ENCODE measurements at places on chromosomes 1 and 21.
A peak's percentile ranks its signal among the peaks of the same experiment; 100 is the strongest.

DNA sequence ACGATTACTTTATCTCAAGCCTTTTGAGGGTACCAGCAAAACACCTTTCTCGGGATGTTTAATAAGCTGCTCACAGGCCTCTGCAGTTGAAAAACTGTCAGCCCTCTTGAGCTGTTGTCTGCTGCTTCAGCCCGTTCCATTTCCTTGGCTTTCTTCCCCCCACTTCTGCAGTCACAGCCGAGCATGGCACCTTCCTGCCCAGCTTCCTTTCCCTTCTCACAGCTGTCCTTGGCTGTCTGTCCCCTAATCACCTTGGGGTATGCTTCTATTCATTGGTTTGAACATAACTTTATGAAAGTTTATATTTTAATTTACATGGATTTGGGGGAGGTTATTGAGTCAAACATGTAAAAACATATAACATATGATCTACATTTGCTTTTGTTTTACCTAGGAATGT lies 6.9 kb upstream of the PROX1 start:
- no peak for DNase-seq

DNA sequence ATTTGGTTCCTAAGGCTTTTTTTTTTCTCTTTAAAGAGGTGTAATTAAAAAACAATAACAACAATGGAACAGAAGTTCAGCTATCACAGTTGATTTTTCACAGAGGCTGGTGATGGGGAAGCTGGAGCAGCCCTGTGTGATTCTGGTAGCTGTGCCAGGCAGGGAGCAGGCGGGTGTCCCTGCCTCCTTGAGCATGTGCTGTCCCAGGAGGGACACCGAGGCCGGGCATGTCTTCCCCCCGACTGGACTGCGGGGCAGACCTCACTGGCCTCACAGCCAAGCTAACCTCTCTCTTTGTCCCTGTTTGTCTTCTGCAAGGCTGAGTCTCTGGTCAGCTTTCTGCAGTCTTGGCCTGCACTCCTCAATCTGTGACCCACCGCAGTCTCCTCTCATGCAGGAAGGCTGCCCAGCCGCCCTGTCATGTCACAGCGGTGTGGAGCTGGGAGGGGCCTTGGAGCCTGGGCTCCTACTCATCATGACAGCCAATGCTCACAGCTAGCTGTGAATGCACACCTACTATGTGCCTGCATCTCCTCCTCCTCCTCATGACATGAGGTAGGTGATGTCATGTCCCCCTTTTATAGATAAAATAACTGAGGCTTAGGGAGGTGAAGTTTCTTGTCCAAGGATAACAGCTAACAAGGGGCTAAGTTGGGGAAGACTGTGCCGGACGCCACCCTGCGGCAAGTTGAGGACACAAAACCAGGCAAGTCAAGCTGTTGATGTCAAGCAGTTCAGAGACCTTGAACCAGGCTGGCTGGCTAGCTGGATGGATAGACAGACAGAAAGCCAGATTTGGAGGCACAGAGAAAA lies 10.3 kb upstream of the ACTL8 start:
- DNase-seq, result no peak

DNA sequence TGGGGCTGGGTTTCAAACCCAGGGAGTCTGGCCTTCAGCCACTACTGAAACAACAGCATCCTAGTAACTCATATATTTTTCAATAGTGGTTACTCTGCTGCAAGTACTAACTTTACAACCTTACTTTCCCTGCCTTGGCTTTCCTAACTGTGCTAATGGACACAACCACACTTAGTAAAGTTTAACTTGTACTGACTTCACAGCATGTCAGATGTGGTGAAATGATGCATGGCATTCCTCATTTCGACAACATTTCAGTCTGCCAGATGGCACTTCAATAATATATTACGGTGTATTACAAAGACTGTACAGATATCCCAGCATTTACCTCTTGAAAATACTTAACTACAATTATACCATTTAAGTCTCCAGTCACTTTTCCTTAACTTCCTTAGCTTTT lies 27.8 kb downstream of the LRRC7 start:
- no peak for DNase-seq

DNA sequence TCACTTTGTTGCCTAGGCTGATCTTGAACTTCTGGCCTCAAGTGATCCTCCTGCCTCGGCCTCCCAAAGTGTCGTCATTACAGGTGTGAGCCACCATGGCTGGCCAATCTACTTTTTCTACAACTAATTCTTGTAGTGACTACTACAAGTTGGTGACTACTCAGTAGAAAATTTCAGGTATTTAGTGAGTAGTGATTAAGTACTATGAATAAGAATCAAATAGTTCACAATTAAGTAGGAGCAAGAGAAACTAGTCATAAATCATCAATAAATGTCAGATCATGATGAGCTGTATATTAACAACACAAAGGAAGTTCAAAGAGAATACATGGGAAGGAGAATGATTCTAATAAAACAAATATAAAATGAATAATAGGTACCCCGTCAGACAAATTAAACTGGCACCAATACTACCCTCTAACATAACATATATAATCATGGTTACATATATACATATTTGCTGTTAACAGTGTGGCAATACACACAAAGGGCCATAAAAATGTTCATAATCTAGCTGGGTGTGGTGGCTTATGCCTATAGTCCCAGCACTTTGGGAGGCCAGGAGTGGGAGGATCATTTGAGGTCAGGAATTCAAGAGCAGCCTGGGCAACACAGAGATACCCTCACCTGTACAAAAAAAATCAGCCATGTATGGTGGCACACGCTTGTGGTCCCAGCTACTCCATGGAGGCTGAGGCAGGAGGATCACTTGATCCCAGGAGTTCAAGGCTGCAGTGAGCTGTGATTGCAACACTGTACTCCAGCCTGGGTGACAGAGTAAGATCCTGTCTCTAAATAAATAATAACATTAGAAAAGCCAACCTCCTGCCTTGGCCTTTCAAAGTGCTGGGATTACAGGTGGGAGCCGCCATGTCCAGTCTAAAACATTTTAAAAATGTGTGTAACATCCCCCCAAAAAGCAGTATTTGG lies 19.1 kb downstream of the YY1AP1 start:
- DNase-seq, result no peak

- DNase-seq, result peak; percentile 44
Measured at GRCh38 chr1:3775490-3776230, 3.1 kb downstream of the SMIM1 start.

- DNase-seq, result no peak
Measured at GRCh38 chr1:194078765-194079164, 892.4 kb upstream of the B3GALT2 start.

DNA sequence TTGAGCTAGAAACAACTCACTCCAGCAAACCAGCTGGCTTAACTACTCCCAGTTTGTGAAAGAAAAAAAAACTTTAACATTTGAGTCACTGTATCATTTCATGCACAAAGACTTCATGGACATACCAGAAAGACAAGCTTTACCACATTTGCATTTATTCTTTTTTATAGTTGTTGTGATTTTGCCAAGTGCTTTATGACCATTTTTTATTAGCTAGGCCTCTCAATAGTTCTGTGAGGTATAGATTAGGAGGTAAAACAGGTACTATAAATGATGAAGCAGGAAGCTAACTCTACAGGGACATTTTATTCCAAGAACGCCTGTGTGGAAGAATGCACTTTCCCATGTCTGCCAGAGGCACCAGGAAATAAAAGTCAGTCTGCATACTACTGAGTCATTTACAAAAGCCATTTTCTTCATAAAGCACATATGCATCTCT lies 8.2 kb upstream of the DENND1B start:
- DNase-seq, result no peak

GRCh38 chr1:209800984-209801834 lies 4.7 kb downstream of the IRF6 start:
- no peak for DNase-seq

GRCh38 chr1:179591592-179592580 lies at the start of gene TDRD5:
Gene TDRD5, plus strand, starts transcription at chr1:179591832. Its CDS starts 784 bp downstream, at chr1:179592616.
- DNase-seq, result no peak

DNA sequence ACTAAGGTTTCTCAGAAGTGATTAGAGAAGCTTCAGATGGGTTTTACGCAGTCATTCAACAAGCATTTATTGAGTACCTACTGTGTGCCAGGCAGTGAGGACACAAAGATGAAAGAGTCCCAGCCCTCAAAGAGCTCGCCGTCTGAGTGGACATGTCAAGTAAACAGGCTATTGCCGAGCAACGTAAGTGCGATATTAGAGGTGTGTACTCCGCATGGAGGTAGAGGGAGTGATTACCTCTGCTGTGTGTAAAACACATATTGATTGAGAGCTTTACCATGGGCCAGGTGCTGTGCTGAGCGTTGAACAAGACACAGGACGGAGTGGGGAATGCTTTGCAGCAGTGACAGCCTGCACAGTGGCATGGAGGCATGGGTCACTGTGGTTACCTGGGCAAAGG lies 49.5 kb upstream of the GPR37L1 start:
- no peak for DNase-seq

Measured in stimulated activated naive CD4-positive, alpha-beta T cell (primary cell).